ENCODE measurements at places on chromosomes 16 and 17. TPM values are rescaled to one million over a fixed set of nuclear protein-coding genes. Genes with fewer than 3 reads are reported as not detected.

GRCh38 chr16:5601957-5602356, 504.4 kb upstream of the EEF2KMT start:
- no peak overlapping the region for H3K4me3 ChIP-seq
- no peak overlapping the region for H3K27ac ChIP-seq
- no peaks in the 10 kb centered on the region for H3K27me3 ChIP-seq
- H3K4me1 ChIP-seq, result no peaks in the 10 kb centered on the region

PHF12 gene
- 52.6 TPM for total RNA-seq

- H3K27me3 ChIP-seq, result no peaks in the 10 kb centered on the region
- DNase-seq, result peak; percentile 76
- H3K4me1 ChIP-seq, result peaks cover 33% of the 10 kb centered on the region
- no peaks in the 10 kb centered on the region for H3K36me3 ChIP-seq
These were observed 506 bp downstream of the CAMKK1 start for GRCh38 chr17:3892095-3892998.

GRCh38 chr17:16486373-16487250, 5.4 kb downstream of the LRRC75A start:
- H3K36me3 ChIP-seq, result no peaks in the 10 kb centered on the region
- H3K27ac ChIP-seq, result no peak overlapping the region
- H3K27me3 ChIP-seq, result no peaks in the 10 kb centered on the region
- no peak for DNase-seq

NPW gene
- 24.3 TPM for total RNA-seq

SLC47A2 gene
- not detected for total RNA-seq

- no peak overlapping the region for H3K27ac ChIP-seq
- DNase-seq, result no peak
- H3K4me1 ChIP-seq, result peaks cover 22% of the 10 kb centered on the region
These were observed 10.0 kb downstream of the MAP2K3 start for GRCh38 chr17:21294321-21295035.

GRCh38 chr17:28293994-28294393, 25.0 kb upstream of the TMEM97 start:
- peaks cover 14% of the 10 kb centered on the region for H3K4me1 ChIP-seq
- no peak overlapping the region for H3K27ac ChIP-seq
- no peaks in the 10 kb centered on the region for H3K36me3 ChIP-seq
- no peak overlapping the region for H3K4me3 ChIP-seq

GRCh38 chr16:20259541-20259940, 67.8 kb downstream of the GP2 start:
- no peak for DNase-seq
- no peak overlapping the region for H3K4me3 ChIP-seq
- no peaks in the 10 kb centered on the region for H3K27me3 ChIP-seq
- H3K4me1 ChIP-seq, result no peaks in the 10 kb centered on the region

DNA sequence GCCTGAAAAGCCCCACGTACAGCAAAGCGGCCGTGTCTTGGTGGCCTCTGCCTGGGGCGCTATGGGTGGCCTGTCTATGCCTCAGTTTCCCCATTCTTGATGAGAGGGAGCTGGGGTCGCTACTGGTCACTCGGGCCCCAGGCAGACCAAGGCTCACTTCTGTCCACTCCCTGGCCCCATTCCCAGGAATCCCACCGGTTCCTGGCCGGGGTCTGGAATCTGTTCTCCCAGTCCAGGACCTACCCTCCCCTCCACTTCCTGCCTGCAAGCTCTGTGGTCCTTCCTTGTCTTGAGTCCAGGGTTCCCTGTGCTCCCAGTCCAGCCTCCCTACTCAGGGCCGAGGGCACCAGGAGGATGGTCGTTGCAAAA, 24.5 kb downstream of the METRNL start:
- no peak overlapping the region for H3K4me3 ChIP-seq
- H3K27ac ChIP-seq, result no peak overlapping the region
- peaks cover 7% of the 10 kb centered on the region for H3K4me1 ChIP-seq
- H3K27me3 ChIP-seq, result peaks cover 15% of the 10 kb centered on the region
- DNase-seq, result no peak
- H3K36me3 ChIP-seq, result no peaks in the 10 kb centered on the region

IRF8 gene
- 224 TPM for total RNA-seq

- no peaks in the 10 kb centered on the region for H3K27me3 ChIP-seq
- peak overlapping the region; percentile 70 for H3K4me3 ChIP-seq
- H3K4me1 ChIP-seq, result peaks cover 49% of the 10 kb centered on the region
- H3K36me3 ChIP-seq, result no peaks in the 10 kb centered on the region
- peak overlapping the region; percentile 75 for H3K27ac ChIP-seq
These were observed 3.6 kb downstream of the GSE1 start for GRCh38 chr16:85616607-85617321.

DNA sequence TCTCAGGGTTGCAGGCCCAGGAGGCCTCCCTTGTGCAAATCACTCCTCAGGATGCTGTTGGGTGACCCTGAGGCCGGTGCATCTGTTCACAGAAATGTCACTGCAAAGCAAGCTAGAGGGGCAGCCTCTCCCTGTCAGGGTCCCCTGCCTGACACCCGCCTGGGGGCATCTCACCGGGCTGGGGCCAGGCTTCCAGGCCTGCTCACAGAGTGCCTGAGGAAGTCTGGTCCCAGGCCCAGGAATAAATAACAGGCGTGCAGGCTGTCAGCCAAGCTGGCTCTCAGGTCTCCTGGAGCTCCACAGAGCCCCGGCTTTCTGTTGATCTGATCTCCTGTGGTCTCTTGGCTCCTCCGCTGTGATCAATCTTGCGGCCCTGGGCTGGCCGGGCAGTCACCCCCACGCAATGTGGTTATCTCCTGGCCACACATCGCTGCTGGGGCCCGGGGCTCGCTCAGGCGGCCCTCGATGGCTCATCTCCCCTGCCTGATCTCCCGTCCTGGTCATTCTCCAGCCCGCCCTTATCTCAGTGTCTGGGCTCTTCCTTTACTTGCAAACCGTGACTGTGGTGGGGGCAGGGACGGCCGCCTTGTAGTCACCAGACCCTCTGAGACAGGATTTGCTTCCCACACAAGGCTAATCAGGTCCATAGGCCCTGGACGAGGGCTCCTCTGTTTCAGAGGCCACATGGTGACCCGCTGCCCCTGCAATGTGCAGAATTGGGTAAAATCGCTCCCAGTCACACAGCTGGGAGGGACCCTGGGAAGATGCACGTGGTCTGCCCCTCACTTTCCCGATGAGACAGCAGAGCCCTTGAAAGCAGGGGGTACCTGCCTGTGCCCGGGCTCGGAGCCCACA, 231.2 kb upstream of the GSE1 start:
- H3K27ac ChIP-seq, result no peak overlapping the region
- H3K4me1 ChIP-seq, result no peaks in the 10 kb centered on the region
- H3K36me3 ChIP-seq, result no peaks in the 10 kb centered on the region
- no peak overlapping the region for H3K4me3 ChIP-seq

DNA sequence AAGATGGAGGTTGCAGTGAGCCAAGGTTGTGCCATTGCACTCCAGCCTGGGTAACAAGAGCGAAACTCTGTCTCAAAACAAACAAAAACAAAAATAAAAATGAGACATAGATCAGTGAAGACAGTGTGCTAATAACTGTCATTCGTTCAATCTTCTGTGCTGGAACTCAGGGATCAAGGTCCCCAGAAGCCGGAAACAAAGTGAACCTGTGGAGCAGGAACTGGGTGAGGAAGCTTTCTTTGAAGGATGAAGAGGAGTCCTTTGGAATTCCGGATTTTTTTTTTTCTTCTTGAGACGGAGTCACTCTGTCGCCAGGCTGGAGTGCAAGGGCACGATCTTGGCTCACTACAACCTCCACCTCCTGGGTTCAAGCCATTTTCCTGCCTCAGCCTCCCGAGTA, 2.1 kb upstream of the SLC2A4 start:
- no peak overlapping the region for H3K27ac ChIP-seq
- DNase-seq, result no peak
- H3K4me1 ChIP-seq, result peaks cover 19% of the 10 kb centered on the region
- peaks cover 16% of the 10 kb centered on the region for H3K27me3 ChIP-seq

TEKT1 gene
- not detected for total RNA-seq

GRCh38 chr17:6366221-6366666, 68.7 kb downstream of the AIPL1 start:
- no peaks in the 10 kb centered on the region for H3K36me3 ChIP-seq
- DNase-seq, result no peak
- no peak overlapping the region for H3K27ac ChIP-seq
- H3K27me3 ChIP-seq, result peaks cover 49% of the 10 kb centered on the region

TOX3 gene
- total RNA-seq, result not detected

GRCh38 chr17:81502471-81503017, 10.1 kb downstream of the ACTG1 start:
- no peak for DNase-seq
- no peak overlapping the region for H3K4me3 ChIP-seq
- H3K36me3 ChIP-seq, result no peaks in the 10 kb centered on the region
- H3K4me1 ChIP-seq, result no peaks in the 10 kb centered on the region

DNA sequence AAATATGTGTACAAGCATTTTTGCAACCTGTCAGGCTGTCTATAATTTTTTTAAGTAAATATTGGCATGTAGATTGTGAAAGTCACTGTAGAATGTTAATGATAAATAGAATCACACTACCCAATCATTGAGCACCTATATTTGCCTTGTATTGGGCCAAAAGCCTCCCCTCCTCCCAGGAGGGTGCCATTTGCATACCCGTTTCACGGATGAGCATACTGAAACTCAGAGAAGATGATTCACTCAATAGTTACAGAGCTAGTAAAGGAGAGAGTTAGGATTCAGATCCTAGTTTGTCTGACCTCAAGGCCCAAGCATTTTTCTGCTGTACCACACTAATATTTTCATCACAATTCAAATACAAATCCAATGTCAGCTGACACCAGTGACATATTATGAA, 299.7 kb upstream of the CDH11 start:
- no peaks in the 10 kb centered on the region for H3K4me1 ChIP-seq
- H3K36me3 ChIP-seq, result no peaks in the 10 kb centered on the region
- no peak overlapping the region for H3K4me3 ChIP-seq

GRCh38 chr16:868846-869822, 68.6 kb upstream of the GNG13 start:
- no peaks in the 10 kb centered on the region for H3K36me3 ChIP-seq
- no peaks in the 10 kb centered on the region for H3K4me1 ChIP-seq
- no peak overlapping the region for H3K27ac ChIP-seq
- no peaks in the 10 kb centered on the region for H3K27me3 ChIP-seq
- DNase-seq, result no peak

- H3K27ac ChIP-seq, result no peak overlapping the region
- DNase-seq, result no peak
- peaks cover 12% of the 10 kb centered on the region for H3K27me3 ChIP-seq
- H3K36me3 ChIP-seq, result peaks cover 15% of the 10 kb centered on the region
- peaks cover 23% of the 10 kb centered on the region for H3K4me1 ChIP-seq
- no peak overlapping the region for H3K4me3 ChIP-seq
These were observed 4.0 kb downstream of the SYNGR3 start for GRCh38 chr16:1993731-1994131.

DNA sequence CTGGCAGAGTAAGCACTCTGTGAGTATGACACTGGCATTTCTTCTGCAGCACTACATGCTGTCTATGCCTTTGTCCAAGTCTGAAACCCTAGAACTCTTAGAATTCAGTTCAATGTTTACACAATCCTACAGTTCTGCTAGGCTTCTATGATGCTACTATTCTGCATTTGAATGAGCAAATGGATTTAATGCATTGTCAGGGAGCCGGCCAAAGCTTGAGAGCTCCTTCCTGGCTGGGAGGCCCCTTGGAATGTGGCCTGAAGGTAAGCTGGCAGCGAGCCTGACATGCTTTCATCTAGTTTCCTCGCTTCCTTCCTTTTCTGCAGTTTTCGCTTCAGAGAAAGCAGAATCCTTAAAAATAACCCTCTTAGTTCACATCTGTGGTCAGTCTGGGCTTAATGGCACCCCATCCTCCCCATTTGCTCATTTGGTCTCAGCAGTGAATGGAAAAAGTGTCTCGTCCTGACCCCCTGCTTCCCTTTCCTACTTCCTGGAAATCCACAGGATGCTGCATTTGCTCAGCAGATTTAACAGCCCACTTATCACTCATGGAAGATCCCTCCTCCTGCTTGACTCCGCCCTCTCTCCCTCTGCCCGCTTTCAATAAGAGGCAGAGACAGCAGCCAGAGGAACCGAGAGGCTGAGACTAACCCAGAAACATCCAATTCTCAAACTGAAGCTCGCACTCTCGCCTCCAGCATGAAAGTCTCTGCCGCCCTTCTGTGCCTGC, at the start of gene CCL2:
TSS of gene CCL2 (plus strand) at position 635 of the 730 bp plus-strand sequence. CDS start at position 700, 65 bp downstream.
- H3K27me3 ChIP-seq, result peaks cover 19% of the 10 kb centered on the region
- H3K36me3 ChIP-seq, result no peaks in the 10 kb centered on the region
- H3K4me1 ChIP-seq, result peaks cover 3% of the 10 kb centered on the region
- DNase-seq, result no peak
- H3K27ac ChIP-seq, result no peak within 1 kb of the TSS

DNA sequence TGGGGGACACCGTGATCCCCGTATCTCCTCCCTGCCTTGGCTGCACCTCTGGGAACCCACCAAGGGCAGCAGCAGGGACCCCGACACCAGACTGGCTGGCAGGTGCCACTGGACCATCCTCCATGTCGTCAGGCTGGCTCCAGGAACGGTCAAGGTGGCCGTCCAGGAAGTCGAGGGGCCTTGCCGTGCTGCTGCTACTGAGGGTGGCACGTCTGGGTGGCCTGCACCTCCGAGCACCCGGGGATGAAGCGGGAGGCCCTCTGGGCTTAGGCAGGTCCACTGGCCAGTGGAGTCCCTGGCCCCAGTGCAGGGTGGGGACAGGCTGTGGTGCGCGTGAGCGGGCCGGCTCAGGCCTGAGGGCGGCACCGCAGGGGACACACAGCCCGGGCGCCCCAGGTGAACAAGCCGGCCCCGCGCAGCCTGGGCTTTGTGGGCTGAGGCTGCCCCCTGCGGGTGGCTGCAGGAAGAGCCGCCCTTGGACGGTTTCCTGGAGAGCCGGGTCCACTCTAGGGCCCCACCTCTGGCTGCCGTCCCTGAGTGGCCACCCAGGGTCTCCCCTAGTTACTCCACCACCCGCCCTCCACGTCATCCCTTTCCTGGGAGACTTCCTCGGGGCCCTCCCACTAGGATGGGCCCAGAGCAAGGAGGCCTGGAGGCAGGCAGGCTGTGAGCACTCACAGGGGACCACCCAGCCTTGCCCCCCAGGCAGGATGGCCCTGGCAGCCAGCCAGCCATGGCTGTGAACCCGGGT, 42.8 kb upstream of the ZC3H18 start:
- H3K27ac ChIP-seq, result no peak overlapping the region
- H3K4me1 ChIP-seq, result no peaks in the 10 kb centered on the region
- no peaks in the 10 kb centered on the region for H3K27me3 ChIP-seq
- DNase-seq, result peak; percentile 71
- no peaks in the 10 kb centered on the region for H3K36me3 ChIP-seq
- H3K4me3 ChIP-seq, result no peak overlapping the region

GRCh38 chr16:278863-279366, 1.5 kb upstream of the ARHGDIG start:
- H3K27me3 ChIP-seq, result peaks cover 24% of the 10 kb centered on the region
- H3K4me3 ChIP-seq, result no peak overlapping the region

DNA sequence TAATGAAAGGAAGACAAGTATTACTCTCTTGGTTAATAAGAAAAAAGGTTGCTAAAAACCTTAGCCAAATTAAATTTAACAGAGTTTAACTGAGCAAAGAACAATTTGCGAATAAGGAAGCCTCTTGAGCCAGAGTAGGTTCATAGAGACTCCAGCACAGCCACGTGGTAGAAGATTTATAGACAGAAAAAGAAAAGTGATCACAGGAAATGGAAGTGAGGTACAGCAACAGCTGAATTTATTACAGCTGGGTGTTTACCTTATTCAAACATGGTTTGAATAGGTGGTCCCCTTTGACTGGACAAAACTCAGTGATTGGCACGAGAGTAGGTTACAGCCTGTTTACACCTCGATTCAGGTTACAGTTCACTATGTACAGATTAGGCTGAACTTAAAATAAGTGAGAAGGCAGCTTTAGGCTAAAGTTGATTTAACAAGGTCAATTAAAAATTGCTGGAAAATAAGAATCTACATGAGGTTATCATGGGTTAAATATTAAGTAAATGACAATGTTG, 3.3 kb upstream of the CCL15 start:
- no peaks in the 10 kb centered on the region for H3K27me3 ChIP-seq
- DNase-seq, result no peak
- H3K36me3 ChIP-seq, result no peaks in the 10 kb centered on the region
- peaks cover 8% of the 10 kb centered on the region for H3K4me1 ChIP-seq
- H3K4me3 ChIP-seq, result no peak overlapping the region

GRCh38 chr16:87426423-87427215, 34.5 kb downstream of the MAP1LC3B start:
- H3K4me3 ChIP-seq, result no peak overlapping the region
- H3K36me3 ChIP-seq, result peaks cover 2% of the 10 kb centered on the region
- H3K27me3 ChIP-seq, result no peaks in the 10 kb centered on the region
